ENCODE measurements at places on chromosomes 16 and 17.

DNA sequence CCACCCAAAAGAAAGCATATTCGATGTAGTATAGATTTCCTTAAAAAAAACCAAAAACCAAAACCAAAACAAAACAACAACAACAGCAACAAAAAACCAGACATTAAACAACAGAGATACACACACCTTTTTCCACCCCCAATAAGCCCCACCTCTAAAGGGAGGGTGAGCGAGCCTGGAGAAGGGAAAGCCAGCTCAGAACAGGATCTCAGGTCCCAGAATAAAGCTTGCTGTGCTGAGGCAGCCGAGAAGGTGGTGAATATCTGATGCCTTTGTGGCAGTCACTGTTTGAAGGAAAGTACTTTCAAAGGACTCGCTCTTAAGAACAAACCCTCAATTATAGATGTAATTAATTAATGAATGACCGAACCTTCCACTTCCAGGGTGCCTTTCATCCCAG lies 470 bp downstream of the KRT23 start:
- DNase-seq, result no peak

GRCh38 chr16:68972013-68972412 lies 128.7 kb downstream of the TANGO6 start:
- DNase-seq, result no peak

DNA sequence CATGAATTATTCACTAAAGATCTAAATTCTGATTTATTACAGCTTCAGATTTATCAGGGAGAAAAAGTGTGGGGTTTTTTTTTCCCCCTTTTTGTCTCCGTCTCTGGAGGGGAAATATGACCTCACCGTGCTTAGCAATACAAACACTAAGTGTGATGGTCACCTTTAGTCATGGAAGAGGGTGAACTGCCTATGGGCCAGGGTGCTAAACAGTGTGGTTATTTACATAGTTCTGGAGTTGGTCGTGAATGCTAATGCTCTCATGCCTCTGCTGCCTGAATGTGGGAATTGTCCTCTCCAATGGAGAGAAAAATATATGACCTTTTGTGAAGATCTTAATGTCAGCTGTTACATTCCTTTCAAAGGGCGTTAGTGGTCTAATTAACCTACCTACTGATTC lies 44.8 kb upstream of the MSI2 start:
- no peak for DNase-seq

DNA sequence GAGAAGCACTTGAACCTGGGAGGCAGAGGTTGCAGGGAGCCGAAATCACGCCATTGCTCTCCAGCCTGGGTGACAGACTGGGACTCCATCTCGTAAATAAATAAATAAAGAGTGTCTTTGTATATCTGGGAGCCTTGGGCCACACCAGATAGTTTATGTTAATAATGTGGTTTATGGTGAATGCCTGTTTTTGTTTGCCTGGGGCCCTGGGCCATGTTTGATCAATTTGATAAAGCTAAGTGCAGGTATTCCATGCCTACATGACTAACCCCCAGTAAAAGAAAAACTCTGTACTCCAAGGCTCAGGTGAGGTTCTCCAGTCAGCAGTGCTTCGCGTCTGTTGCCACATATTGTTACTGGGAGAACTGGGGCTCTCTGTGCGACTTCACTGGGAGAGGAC lies 15.1 kb downstream of the SCIMP start:
- no peak for DNase-seq

DNA sequence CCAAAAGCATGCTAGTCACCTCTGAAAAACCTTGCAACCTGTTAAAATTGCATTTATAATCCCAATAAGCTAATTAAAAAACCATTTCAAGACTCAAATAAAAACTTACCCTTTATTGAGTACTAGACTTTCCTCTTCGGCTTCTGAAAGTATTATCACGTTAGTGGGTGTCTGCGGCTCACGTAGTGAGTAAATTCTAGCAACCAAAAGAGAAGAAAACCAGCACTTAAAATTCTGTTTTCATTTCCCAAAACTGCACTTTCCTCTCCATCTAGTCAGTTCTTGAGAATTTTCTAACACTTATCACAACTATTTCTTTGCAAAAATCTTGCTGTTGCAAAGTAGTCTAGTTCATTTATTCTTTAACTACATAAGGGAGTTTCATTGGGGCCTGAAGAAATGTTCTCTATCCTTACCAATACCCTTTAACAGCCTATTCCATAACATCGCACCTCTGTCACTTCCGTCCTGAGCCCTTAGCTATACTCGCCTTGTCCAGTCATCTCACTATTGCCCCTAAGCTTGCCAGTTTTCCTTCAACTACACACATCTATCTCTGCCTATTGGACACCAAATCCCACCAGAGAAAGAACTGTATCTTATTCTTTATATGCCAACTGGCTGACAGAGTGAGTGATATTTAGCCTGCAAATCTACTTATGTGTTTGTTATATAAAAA lies 8.7 kb downstream of the NUP88 start:
- DNase-seq, result no peak

Data from hypothalamus (tissue), 51 donors.